Activated CD8-positive, alpha-beta T cell treated with anti-CD3 and anti-CD28 coated beads, Interleukin-2, amount 10 ng/mL, durations not matched to agents 7 days and 5 days (primary cell): ENCODE measurements at places on chromosomes 12 and 14.

- no peak overlapping the region for H3K27ac ChIP-seq
- no peaks in the 10 kb centered on the region for H3K27me3 ChIP-seq
- H3K4me1 ChIP-seq = peaks cover 2% of the 10 kb centered on the region
- H3K4me3 ChIP-seq = no peak overlapping the region
- H3K36me3 ChIP-seq = peaks cover 21% of the 10 kb centered on the region
Measured at GRCh38 chr14:68616221-68616902, 176.5 kb downstream of the ZFP36L1 start.

DNA sequence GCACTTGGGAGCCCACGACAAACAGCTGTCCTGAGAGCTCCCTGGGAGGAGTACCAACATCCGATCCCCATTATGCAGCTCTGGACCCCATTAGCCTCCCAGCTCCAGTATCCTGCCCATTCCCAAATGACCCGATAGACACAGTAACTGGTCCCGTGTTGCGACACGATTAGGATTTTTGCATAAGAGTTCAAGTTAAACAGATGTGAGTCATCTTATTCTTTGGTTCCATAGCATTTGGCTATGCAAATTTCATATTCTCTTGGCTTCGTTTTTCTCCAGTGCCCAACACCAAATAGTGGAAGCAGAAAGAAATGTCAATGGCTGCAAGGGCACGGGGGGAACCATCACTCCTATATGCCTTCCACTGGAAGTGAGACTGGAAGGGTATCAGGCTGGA is 43.0 kb upstream of the LRRC10 start:
- no peak overlapping the region for H3K4me3 ChIP-seq
- DNase-seq = no peak
- H3K36me3 ChIP-seq = no peaks in the 10 kb centered on the region
- H3K4me1 ChIP-seq = no peaks in the 10 kb centered on the region
- H3K27me3 ChIP-seq = peaks cover 12% of the 10 kb centered on the region
- no peak overlapping the region for H3K27ac ChIP-seq

GRCh38 chr12:2682296-2683251 is 112.2 kb upstream of the FKBP4 start:
- DNase-seq = peak; percentile 74
- H3K27me3 ChIP-seq = no peaks in the 10 kb centered on the region
- H3K4me1 ChIP-seq = peaks cover 6% of the 10 kb centered on the region
- peaks cover 2% of the 10 kb centered on the region for H3K36me3 ChIP-seq
- peak overlapping the region; percentile 87 for H3K27ac ChIP-seq

DNA sequence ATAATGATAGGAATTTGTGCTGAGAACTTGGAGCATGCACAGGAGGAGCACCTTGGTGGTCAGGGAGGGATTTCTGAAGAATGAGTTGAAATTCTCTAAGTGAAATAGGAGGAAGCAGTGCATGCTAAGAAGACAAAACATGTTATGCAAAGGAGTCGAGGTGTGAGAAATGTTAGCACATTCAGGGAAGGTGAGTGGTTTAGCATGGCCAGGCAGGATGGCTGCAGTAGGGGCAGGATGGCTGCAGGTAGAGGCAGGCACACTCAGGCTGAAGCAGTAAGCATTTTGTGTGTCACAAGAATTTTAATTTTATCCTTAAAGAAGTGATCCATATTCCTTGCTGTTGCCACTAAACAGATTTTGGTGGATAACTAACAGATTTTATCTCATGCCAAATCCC is 46.3 kb downstream of the CATSPERB start:
- H3K36me3 ChIP-seq = peaks cover 9% of the 10 kb centered on the region
- H3K27me3 ChIP-seq = no peaks in the 10 kb centered on the region
- no peak for DNase-seq
- H3K4me1 ChIP-seq = peaks cover 20% of the 10 kb centered on the region
- H3K4me3 ChIP-seq = no peak overlapping the region

DNA sequence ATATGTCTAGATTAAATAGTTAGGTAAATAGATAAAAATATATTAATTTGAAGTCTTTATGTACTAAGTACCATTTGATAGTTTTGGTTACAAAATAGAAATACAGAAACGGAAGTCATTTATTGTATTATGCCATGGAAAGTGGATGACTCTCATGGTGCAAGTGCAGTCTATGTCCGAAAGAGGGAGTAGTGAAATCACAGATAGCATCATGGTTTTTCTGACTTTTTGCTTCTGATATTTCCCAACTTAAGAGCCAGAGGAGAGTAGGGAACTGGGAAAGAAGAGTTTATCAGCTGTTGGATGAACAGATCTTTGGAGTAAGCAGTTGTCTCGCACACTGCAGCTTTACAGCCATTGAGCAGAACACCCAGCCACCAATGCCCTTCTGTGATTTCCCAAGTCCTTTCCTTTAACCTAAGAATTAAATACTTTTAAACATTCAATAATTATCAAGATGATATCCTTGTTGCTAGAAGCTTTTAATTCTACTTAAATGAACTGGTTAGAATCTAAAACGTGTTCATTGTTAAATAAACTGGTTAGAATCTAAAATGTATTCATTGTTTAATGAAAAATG is 18.4 kb upstream of the SRGAP1 start:
- DNase-seq = no peak
- H3K4me1 ChIP-seq = peaks cover 7% of the 10 kb centered on the region
- no peaks in the 10 kb centered on the region for H3K36me3 ChIP-seq

GRCh38 chr14:30559638-30560091 is 707 bp downstream of the G2E3 start:
- peaks cover 4% of the 10 kb centered on the region for H3K27me3 ChIP-seq
- DNase-seq = peak; percentile 30
- peak overlapping the region; percentile 100 for H3K4me3 ChIP-seq
- H3K27ac ChIP-seq = peak overlapping the region; percentile 100

DNA sequence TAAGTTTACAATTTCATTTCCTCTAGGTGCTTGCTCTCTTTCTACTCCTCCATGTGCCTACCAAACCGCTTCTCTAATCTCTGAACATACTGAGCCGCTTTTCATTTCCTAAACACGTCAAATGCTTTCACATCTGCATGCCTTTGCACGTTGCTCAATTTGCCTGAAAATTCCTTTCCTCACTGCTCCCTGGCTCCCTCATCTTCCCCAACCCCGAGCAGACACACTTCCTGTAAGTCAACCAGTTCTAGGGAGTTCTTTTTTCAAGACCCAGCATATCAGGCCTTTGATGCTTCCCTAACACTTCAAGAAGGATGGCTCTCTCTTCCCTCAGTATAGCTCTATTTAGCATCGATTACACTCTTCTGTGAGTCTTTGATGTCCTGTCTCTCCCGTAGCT is 50.3 kb downstream of the LMO3 start:
- H3K4me1 ChIP-seq = no peaks in the 10 kb centered on the region
- H3K36me3 ChIP-seq = no peaks in the 10 kb centered on the region
- no peaks in the 10 kb centered on the region for H3K27me3 ChIP-seq
- H3K27ac ChIP-seq = no peak overlapping the region
- no peak for DNase-seq
- H3K4me3 ChIP-seq = no peak overlapping the region

DNA sequence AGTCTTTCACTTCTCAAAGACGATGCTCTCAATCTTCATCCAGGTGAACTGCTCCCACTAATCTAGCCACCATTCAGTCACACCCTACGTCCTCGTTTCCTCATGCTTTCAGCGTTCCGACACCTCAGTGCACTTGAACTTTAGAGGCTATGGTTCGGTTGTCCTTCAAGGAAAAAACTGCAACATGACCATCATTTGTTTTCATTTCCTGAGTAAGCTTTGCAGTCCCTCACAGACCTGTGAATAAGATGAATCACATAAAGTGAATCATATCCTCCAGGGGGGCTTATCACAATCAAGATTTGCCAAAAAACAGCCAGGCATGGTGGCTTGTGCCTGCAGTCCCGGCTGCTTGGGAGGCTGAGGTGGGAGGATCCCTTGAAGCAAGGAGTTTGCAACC is 80.2 kb downstream of the TMCC3 start:
- DNase-seq = no peak
- no peak overlapping the region for H3K27ac ChIP-seq
- H3K36me3 ChIP-seq = no peaks in the 10 kb centered on the region

GRCh38 chr12:101019201-101019600 is 190.8 kb downstream of the SLC5A8 start:
- no peaks in the 10 kb centered on the region for H3K27me3 ChIP-seq
- H3K4me1 ChIP-seq = no peaks in the 10 kb centered on the region
- no peak overlapping the region for H3K27ac ChIP-seq
- H3K36me3 ChIP-seq = no peaks in the 10 kb centered on the region
- H3K4me3 ChIP-seq = no peak overlapping the region

- peaks cover 12% of the 10 kb centered on the region for H3K36me3 ChIP-seq
- no peak for DNase-seq
- H3K27me3 ChIP-seq = no peaks in the 10 kb centered on the region
- H3K4me3 ChIP-seq = peak overlapping the region; percentile 32
- H3K27ac ChIP-seq = peak overlapping the region; percentile 85
Measured at GRCh38 chr12:50211392-50212070, 44.4 kb upstream of the CERS5 start.

GRCh38 chr14:78997811-78998210 is 827.6 kb downstream of the NRXN3 start:
- no peaks in the 10 kb centered on the region for H3K27me3 ChIP-seq
- no peak overlapping the region for H3K4me3 ChIP-seq
- no peak overlapping the region for H3K27ac ChIP-seq
- H3K36me3 ChIP-seq = no peaks in the 10 kb centered on the region
- DNase-seq = no peak

GRCh38 chr14:34231626-34232025 is 230.4 kb downstream of the SPTSSA start:
- H3K36me3 ChIP-seq = no peaks in the 10 kb centered on the region
- no peak overlapping the region for H3K4me3 ChIP-seq
- H3K27ac ChIP-seq = no peak overlapping the region
- peaks cover 5% of the 10 kb centered on the region for H3K4me1 ChIP-seq

DNA sequence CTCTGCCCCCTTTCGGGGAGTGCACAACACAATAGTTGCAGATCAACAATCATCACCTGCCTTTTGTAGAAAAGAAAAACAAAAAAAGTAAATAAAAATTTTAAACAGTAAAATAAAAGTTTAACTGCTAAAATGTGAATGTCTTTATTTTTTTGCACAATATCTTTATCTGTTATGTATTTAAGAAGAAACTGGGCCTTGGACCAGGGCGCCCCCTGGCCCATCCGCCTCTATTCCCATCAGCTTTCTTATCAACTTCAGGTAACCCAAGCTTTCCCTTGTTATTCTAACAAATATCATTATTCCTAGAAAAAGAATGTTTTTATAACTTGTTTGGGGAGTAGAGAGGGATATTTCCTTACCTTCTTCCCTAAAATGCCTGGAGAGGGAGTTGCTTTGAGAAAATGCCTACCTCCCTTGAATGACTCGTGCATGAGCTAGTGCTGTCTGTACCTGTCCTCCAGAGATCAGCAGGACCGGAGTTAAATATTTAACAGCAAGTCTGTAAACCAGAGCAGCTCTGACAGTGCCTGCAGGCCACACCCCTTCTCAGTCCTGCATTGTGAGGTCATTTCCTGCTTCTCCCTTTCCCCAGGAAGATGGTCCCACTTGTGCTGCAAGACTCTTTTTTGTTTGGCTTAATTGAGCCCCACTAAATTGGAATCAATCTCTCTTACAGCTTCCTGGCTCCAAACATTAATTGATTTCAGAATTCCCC is 192.8 kb upstream of the RGS6 start:
- H3K4me1 ChIP-seq = peaks cover 5% of the 10 kb centered on the region
- H3K36me3 ChIP-seq = peaks cover 30% of the 10 kb centered on the region
- H3K4me3 ChIP-seq = no peak overlapping the region
- DNase-seq = no peak
- no peak overlapping the region for H3K27ac ChIP-seq
- H3K27me3 ChIP-seq = peaks cover 6% of the 10 kb centered on the region

DNA sequence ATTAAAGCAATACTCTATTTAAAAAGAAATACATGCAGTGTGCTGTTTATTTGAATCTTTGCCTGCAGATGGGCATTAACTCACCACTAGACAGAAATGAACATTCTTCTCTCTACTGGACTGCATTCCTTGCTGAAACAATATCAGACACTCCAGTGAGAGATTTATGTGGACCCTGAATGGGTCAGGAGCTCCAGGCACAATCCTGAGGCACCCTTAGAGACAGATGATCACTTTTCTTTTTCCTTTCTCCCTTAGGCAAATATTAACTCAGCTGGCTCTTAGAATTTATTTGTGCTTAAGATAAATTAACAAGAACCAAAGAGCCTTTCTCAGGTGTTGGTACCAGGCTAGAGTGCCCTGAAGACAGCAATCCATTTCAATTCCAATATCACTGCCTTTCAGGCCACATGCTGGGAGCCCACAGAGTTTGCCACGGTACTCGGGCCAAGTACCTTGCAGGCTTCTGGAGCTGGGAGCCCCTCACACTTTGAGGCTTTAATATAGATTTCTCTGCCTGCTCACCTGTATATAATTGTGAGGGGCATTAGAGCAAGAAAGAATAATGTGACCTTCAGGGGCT is 173.0 kb downstream of the EMP1 start:
- no peaks in the 10 kb centered on the region for H3K36me3 ChIP-seq
- H3K4me1 ChIP-seq = no peaks in the 10 kb centered on the region
- H3K27me3 ChIP-seq = no peaks in the 10 kb centered on the region
- H3K27ac ChIP-seq = no peak overlapping the region
- no peak overlapping the region for H3K4me3 ChIP-seq

DNA sequence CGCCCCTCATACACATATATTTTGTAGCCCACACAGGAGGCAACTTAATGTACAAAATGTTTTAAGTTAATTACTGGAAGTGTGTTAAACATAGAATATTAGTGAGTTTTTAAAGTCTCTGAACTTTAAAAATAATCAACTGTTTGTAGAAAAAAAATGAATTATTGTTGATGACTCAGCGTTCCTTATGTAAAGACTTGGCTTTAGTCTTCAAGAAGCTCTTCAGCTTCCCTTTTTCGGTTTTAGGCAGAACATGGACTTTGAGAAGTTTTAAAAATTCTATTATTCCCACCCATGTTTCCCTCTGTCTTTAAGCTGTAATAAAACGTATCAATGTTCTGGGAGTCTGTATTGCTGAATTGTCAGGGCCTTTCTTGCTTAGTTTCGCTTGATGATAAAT is 269.5 kb downstream of the FBXL14 start:
- no peak overlapping the region for H3K4me3 ChIP-seq
- DNase-seq = no peak
- H3K4me1 ChIP-seq = no peaks in the 10 kb centered on the region
- no peak overlapping the region for H3K27ac ChIP-seq
- H3K36me3 ChIP-seq = no peaks in the 10 kb centered on the region

- H3K27ac ChIP-seq = no peak overlapping the region
- H3K4me3 ChIP-seq = no peak overlapping the region
- H3K36me3 ChIP-seq = no peaks in the 10 kb centered on the region
- H3K4me1 ChIP-seq = peaks cover 2% of the 10 kb centered on the region
- no peaks in the 10 kb centered on the region for H3K27me3 ChIP-seq
Measured at GRCh38 chr12:69061574-69061973, 128.6 kb upstream of the CPM start.

- H3K27ac ChIP-seq = no peak overlapping the region
- no peak overlapping the region for H3K4me3 ChIP-seq
- no peaks in the 10 kb centered on the region for H3K4me1 ChIP-seq
- no peak for DNase-seq
Measured at GRCh38 chr14:76394569-76394968, 18.6 kb downstream of the ESRRB start.

GRCh38 chr12:68601767-68602166 is 8.9 kb upstream of the RAP1B start:
- H3K27me3 ChIP-seq = no peaks in the 10 kb centered on the region
- DNase-seq = no peak
- peaks cover 1% of the 10 kb centered on the region for H3K36me3 ChIP-seq
- H3K4me1 ChIP-seq = peaks cover 39% of the 10 kb centered on the region
- no peak overlapping the region for H3K27ac ChIP-seq

- DNase-seq = no peak
- H3K27me3 ChIP-seq = peaks cover 2% of the 10 kb centered on the region
- peaks cover 3% of the 10 kb centered on the region for H3K4me1 ChIP-seq
- no peaks in the 10 kb centered on the region for H3K36me3 ChIP-seq
- H3K4me3 ChIP-seq = no peak overlapping the region
Measured at GRCh38 chr12:15453613-15454012, 131.3 kb downstream of the PTPRO start.
